WERI-Rb-1 (cell line): ENCODE measurements at places on chromosomes 7 and 10.

- DNase-seq: no peak
Observed at GRCh38 chr10:70504521-70505358, 26.2 kb downstream of the PALD1 start.

DNA sequence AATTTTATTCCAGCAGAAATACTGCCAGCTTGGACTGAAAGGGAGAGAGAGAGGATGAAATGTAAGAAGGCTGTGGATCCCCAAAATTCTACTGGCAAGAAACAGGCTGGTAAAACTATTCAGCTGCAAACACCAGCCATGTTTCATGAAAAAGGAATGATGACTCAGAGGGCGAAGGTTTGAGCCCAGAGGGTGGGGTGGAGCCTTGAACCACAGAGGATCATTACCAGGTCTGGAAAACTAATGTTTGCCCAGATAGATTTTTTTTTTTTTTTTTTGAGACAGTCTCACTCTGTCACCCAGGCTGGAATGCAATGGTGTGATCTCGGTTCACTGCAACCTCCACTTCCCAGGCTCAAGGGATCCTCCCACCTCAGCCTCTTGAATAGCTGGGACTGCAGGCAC lies 41.7 kb upstream of the NRF1 start:
- no peak for DNase-seq

GRCh38 chr10:95461611-95462010 lies 99.6 kb downstream of the SORBS1 start:
- no peak for DNase-seq

- no peak for DNase-seq
Observed at GRCh38 chr7:65927489-65928448, 54.2 kb downstream of the GUSB start.

GRCh38 chr10:99418910-99419624 lies 11.4 kb downstream of the GOT1 start:
- DNase-seq: no peak

DNA sequence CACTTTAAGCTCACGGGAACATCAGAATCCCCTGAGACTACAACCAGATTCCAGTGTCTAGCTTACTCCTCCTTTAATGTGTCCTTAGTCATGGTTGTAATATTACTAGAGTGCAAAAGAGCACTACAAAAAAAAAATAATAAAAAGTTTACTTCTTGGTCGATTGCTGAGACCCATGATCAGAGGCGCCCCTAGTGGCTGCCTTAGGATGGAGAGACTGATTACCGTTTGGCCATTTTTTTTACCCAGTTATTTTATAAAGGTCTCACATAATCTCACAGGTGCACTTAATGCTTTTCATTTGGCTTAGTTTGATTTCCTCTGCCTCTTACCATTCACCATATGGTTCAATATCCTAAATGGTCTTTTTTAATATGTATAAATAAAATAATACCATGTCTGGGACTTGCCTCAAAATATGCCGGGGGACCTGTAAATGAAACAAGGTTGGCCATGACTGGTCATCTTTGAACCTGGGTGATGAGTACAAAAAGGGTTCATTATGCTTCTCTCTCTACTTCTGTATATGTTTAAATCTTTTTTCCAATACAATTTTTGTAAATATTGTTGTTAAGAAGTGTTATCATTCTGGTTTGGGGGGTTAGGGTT lies 331.5 kb upstream of the NFE2L3 start:
- DNase-seq: peak; percentile 16

DNA sequence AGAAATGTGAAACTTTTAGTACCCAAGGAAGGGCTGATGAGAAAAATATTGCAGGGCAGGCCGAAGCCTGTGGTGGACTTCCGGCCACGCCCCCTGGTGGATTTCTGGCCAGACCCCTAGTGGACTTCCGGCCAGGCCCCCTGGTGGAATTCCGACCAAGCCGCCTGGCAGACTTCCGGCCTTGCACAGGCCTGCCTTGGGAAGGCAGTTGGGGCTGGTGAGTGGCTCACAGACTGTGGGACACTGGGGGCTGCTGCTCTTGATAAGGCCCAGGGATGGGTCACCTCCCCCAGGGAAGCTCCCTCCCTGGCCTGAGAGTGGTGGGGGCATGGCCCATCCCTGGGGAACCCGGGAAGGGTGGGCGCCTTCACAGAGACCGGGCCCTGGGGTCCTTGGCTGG lies 116.4 kb upstream of the MKI67 start:
- no peak for DNase-seq

- DNase-seq: peak; percentile 61
Observed at GRCh38 chr10:16491933-16492332, 29.7 kb downstream of the C1QL3 start.

GRCh38 chr7:151992375-151992774 lies 33.1 kb upstream of the GALNT11 start:
- peak; percentile 84 for DNase-seq

GRCh38 chr10:86642499-86642898 lies 11.8 kb upstream of the OPN4 start:
- DNase-seq: no peak

GRCh38 chr10:9228771-9229170 lies 1174.3 kb downstream of the GATA3 start:
- no peak for DNase-seq

DNA sequence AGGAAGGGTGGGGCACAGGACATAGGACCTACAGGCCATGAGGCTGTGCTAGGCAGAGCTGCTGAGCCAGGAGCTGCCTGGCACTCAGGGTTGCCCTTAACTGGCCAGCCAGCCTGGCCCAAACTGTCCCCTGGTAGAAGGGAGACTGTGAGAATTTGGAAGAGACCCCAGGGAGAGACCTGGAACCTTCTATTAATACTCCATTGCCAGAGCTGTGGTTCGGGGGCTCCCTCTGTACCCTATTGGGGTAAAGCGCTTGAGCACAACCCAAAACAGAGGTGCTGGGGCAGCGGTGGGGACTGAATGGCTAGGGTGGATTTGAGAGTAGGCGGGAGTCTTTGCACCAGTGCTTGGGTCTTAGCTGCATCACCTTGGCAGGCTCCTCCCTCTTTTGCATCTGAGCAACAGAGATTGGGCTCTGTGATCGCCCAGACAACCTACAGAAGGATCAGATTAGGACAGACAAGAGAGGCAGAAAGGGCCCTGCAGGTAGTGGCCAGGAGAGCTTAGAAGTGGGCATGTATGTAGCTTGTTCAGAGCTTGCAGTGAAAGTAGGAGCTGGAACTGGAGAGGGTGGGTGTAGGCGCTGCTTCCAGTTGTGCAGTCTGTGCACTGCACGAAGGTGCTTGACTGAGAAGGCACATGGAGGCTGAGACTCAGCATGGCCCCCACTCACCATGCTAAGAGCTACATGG lies 53.3 kb downstream of the ADCYAP1R1 start:
- DNase-seq: no peak

DNA sequence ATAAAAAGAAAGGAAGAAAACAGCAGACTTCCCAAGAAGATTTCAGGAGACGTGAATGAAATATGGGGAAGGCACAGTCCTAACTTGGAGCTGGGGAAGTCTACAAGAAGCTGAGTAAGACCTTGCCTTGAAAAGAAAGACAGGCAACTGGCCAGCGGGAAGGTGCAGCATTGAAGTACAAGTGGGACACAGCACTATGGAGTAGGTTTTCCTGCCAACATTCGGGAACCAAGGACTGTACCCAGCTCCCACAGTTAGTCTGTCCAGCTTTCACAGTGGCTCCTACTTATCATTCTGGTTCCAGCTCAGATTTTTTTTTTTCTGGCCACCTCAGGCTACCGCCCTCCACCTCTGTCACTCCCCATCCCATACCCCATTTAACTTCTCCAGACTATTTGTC lies 10.0 kb downstream of the HPS1 start:
- no peak for DNase-seq

GRCh38 chr7:2834748-2835441 lies 9.2 kb downstream of the GNA12 start:
- DNase-seq: no peak

- peak; percentile 51 for DNase-seq
Observed at GRCh38 chr10:86958901-86959736, 720 bp downstream of the SNCG start.

DNA sequence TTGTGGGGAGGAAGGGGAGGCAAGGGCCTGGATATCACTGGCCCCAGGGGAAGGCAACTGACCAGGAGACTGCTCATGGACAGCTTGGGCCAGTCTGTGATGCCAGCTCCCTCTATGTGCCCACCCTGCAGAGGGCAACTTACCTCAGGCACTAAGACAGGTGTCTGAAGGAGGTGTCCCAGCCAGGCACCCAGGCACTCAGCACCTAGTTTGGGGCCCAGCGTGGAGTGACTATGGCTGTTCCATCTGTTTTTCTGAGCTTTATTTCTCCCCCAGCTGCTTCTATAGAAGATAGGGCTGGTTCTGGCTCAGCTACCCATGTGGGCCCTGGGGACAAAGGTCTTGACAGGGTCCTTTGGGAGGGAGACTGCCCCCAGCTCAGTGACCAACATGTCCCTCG lies 150.6 kb upstream of the PCBD1 start:
- DNase-seq: no peak

DNA sequence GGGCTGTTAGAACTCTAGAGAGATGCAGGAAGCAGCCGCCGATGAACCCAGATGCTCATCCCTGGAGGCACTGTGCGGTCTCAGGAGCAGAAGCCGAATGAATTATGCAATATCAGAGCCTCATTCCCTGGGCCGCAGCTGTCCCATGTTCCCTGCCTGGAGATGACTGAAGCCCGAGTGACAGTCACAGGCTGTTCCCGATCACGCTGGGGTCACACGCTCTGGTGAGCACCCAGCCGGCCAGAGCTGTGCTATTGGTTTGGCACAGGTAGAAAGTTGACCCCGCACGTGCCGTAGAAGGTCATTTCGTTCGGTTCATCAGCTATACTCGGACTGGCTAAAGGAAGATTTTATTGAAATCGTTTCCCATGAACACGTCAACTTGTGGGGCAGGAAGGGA lies 140.5 kb upstream of the SH2B2 start:
- DNase-seq: no peak

GRCh38 chr10:32207544-32207943 lies 139.4 kb downstream of the EPC1 start:
- peak; percentile 42 for DNase-seq

DNA sequence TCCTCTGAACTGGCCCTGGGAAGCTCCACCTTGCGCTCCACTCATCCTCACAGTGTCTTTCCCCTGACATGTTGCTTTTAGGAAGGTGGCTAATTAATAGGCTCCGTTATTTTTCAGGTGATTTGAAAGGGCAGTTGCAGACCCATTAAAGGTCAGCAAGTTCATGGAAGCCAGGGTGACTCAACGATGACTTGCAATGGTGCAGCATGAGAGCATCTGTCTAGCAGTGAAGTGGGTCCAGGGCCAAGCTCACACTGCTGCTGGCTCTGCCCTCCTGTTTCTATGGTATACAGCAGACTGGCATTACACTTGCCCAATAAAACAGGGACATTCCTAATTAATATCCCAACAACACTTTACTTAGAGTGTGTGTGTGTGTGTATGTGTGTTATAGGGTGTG lies 68.8 kb upstream of the WDR11 start:
- DNase-seq: no peak

- no peak for DNase-seq
Observed at GRCh38 chr7:43872406-43873110, 3.2 kb upstream of the MRPS24 start.

DNA sequence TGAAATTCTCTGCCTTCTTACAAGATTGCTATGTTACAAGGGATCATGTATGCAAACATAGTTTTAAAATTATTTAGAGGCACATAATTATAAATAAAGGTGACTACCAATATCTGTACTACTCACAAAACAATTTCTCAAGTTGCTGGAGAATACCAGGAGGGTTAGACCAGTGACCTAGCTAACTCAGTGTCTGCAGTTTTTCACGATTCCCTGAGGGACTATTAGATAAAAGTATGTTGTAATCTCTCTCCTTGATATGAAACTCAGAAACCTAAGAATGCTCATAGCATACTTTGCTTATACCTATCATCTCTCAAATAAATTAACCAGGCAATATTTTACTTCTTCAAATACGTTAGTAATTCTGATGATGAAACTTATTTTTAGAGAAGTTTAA lies 534.0 kb upstream of the ANKRD30A start:
- no peak for DNase-seq

GRCh38 chr10:72435570-72435969 lies 80.9 kb upstream of the DNAJB12 start:
- DNase-seq: no peak

GRCh38 chr10:103181244-103181643 lies 11.8 kb downstream of the NT5C2 start:
- no peak for DNase-seq

DNA sequence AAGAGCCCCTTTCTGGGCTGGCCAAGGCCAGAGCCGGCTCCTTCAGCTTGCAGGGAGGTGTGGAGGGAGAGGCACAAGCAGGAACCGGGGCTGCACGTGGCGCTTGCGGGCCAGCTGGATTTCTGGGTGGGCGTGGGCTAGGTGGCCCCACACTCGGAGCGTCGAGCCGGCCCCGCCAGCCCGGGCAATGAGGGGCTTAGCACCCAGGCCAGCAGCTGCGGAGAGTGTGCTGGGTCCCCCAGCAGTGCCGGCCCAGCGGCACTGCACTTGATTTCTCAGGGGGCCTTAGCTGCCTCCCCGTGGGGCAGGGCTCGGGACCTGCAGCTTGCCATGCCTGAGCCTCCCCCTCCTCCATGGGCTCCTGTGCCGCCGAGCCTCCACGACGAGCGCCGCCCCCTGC lies 48.1 kb downstream of the SH2D4B start:
- no peak for DNase-seq

DNA sequence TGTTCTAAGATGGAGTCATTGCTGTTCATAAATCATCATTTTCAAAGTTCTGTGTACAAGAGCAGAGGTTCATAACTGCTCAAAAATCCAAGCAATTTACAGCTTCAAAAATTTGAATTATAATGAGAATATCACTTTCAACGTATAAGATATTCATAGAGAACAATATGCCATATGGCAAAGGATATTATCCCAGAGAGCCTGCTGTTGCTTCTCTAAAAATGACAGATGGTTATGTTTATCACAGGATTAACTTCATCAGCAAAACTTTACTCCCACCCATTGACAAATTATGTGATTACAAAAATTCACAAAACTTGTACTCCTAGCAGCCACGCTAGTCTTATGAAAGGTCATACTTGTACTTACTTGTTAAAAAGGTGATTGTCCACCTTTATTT lies 105.1 kb downstream of the PIP4K2A start:
- DNase-seq: no peak

DNA sequence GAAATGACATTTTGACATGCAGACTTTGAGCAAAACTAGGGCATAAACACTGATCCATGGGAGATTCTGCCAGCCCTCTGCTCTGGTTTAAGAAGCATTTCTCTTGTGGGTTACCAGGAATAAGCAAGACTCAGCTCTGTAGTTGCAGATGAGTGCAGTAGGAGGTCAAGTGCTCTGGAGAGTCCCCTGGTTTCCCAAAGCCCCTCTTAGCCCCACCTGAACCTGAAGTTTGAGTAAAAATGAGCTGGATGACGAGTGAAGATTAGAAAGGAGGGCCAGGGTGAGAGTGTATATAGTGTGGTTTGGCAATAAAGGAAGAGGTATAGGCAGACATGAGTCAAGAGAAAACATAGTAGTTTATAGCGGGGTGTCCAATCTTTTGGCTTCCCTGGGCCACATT lies 220.3 kb downstream of the ARL4A start:
- DNase-seq: no peak
